ENCODE measurements at places on chromosomes 4 and X.
A peak's percentile ranks its signal among the peaks of the same experiment; 100 is the strongest.

DNA sequence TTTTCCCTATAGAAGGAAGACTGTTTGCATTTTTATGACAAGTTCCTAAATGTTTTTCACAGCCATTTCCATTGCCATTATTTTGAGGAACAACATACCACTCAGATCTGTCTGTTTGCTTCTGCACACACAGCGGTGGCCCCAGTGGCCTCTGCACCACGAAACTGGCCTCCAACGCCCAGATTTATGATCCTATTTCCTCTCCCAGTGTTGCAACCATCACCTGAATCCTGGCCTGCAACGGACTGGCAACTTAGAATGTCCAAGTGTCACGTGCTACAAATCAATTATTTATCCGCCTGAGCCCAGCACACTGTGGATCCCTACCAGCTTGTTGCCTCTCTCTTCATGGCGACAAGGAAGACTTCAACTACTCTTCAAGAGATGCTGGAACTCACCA lies 9.2 kb downstream of the RAI2 start:
- H3K36me3 ChIP-seq = no peaks in the 10 kb centered on the region
- H3K4me3 ChIP-seq = no peak overlapping the region
- peaks cover 4% of the 10 kb centered on the region for H3K27me3 ChIP-seq
- DNase-seq = no peak
- no peak overlapping the region for H3K27ac ChIP-seq

GRCh38 chr4:182286035-182286434 lies 42.8 kb downstream of the TENM3 start:
- H3K27ac ChIP-seq = no peak overlapping the region
- H3K4me1 ChIP-seq = no peaks in the 10 kb centered on the region
- no peak for DNase-seq
- no peaks in the 10 kb centered on the region for H3K36me3 ChIP-seq

DNA sequence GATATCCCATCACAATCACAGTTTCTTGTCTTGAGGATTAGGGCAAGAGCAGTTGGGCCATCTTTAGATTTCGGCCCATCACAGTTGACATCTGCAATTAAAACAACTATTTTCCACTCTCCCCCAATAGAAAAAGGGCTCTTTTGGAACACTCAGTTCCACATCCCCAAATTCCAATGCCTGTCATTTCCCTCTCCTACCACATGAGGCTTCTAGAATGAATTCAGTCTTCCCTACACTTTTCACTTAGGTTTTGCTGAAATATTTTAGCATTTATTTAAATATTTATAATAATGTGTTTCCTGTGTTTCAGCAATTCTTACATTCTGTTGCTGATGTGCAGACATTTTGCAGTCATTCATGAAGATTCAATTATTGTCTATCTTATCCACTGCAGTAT lies 118.4 kb downstream of the COX18 start:
- no peak overlapping the region for H3K4me3 ChIP-seq
- peaks cover 7% of the 10 kb centered on the region for H3K27me3 ChIP-seq
- H3K27ac ChIP-seq = no peak overlapping the region
- no peak for DNase-seq

DNA sequence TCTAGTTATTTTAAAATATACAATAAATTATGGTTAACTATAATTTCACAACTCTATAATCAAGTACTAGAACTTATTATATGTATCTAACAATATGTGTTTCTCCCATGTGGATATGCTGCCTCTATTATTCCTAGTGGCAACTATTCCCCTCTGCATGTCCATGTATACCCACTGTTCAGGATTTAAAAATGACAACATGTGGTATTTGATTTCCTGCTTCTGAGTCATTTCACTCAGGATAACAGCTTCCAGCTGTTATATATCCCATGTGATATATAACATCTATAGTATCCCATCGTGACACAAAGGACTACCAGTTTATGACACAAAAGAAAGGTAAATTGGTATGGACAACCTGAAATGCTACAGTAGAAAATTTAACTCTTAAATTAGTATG lies 167.4 kb upstream of the TACR3 start:
- H3K4me1 ChIP-seq = no peaks in the 10 kb centered on the region
- DNase-seq = no peak
- H3K27ac ChIP-seq = no peak overlapping the region
- H3K36me3 ChIP-seq = no peaks in the 10 kb centered on the region
- H3K27me3 ChIP-seq = no peaks in the 10 kb centered on the region
- no peak overlapping the region for H3K4me3 ChIP-seq

GRCh38 chr4:108483079-108483478 lies 137.3 kb upstream of the RPL34 start:
- H3K36me3 ChIP-seq = no peaks in the 10 kb centered on the region
- H3K4me1 ChIP-seq = peaks cover 33% of the 10 kb centered on the region
- peak; percentile 39 for DNase-seq
- no peaks in the 10 kb centered on the region for H3K27me3 ChIP-seq
- H3K27ac ChIP-seq = peak overlapping the region; percentile 43

DNA sequence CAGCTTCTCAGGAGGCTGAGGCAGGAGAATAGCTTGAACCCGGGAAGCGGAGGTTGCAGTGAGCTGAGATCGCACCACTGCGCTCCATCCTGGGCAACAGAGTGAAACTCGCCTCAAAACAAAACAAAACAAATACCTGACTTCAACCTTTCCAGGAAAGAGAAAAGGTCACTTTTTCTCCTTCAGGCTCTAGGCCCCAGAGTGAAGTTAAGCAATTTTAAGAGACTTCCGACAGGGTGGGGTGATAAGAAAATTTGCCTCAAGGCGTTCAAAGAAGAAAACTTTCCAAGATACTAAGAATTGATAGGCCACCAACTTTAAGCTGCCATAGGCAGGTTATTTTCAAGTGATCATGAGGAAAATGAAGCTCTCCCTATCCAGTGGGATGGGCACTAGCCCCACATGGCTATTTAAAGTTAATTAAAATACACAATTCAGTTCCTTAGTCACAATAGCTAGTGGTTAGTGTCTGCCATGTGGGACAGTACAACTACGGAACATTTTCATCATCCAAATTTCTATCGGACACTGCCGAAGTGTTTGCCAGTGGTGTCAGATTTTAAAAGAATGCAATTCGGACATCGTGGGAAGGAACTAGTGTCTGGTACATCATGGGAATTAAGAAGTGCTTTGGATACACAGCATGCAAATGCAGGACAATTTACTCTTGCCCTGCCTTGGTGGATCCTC lies 33.0 kb downstream of the SMS start:
- H3K27ac ChIP-seq = peak overlapping the region; percentile 81
- no peaks in the 10 kb centered on the region for H3K27me3 ChIP-seq
- H3K4me1 ChIP-seq = peaks cover 35% of the 10 kb centered on the region
- peaks cover 42% of the 10 kb centered on the region for H3K36me3 ChIP-seq
- peak overlapping the region; percentile 36 for H3K4me3 ChIP-seq
- no peak for DNase-seq

DNA sequence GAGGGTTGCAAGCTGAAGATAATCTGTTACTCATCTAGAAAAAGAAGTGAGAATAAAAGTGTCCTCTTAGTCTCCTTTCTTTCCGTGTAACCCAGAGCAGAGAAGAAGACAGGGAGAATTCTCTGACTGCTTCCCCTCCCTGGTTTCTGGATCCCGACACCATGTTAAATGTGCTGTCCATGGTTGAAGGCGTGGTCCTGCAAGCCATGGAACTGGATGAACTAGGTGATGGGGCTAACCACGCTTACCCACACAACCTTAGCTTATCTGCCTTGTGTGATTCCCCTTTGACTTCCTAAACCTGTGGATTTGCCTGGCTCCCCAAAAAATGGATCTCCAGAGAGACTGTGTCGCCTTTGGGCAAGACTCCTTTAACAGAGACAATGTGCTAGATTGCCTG lies 907.6 kb downstream of the FSTL5 start:
- no peaks in the 10 kb centered on the region for H3K36me3 ChIP-seq
- no peak overlapping the region for H3K4me3 ChIP-seq
- no peaks in the 10 kb centered on the region for H3K4me1 ChIP-seq
- no peak overlapping the region for H3K27ac ChIP-seq

DNA sequence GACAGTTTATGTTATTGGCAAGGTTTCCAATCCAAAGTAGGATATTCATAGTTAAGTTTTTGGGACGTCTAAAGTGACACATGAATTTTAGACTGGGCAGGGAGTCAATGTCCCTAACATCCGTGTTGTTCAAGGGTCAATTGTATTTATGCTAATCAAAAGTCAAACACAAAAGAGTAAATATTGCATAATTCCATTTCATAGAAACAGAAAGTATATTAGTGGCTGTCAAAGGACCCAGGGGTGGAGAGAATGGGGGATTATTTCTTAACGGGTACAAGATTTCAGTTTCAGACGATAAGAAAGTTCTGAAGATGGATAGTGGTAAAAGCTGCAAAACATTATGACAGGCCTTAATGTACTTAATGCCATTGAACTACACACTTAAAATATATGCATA lies 971.8 kb upstream of the AGA start:
- H3K36me3 ChIP-seq = no peaks in the 10 kb centered on the region
- H3K4me1 ChIP-seq = no peaks in the 10 kb centered on the region
- no peak overlapping the region for H3K4me3 ChIP-seq
- DNase-seq = no peak
- no peak overlapping the region for H3K27ac ChIP-seq

- H3K36me3 ChIP-seq = no peaks in the 10 kb centered on the region
- H3K4me1 ChIP-seq = no peaks in the 10 kb centered on the region
- H3K27ac ChIP-seq = no peak overlapping the region
- no peak for DNase-seq
Measured at GRCh38 chr4:16783119-16783518, 115.3 kb downstream of the LDB2 start.

- H3K4me1 ChIP-seq = no peaks in the 10 kb centered on the region
- no peak overlapping the region for H3K27ac ChIP-seq
- DNase-seq = no peak
- H3K27me3 ChIP-seq = no peaks in the 10 kb centered on the region
Measured at GRCh38 chrX:72340626-72341025, 34.9 kb upstream of the CITED1 start.

DNA sequence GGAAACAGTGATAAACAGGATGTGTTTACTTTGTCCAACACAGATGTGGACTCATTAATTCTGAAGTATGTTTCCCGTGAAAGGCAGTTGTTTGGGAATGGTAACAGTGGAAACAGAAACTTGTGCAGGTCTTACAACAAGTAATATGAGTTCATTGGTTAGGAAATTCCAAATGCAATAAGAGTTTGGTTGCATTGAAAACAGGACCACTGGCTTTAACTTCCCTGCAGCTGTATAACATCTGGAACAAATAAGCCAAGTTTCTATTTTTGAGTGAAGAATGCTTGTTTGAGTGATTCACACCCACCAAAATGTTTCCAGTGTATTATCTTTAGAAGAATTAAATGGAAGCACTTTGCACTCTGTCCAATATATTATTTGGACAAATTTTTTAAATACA lies 82.4 kb upstream of the BMP3 start:
- no peaks in the 10 kb centered on the region for H3K36me3 ChIP-seq
- no peak overlapping the region for H3K27ac ChIP-seq
- no peaks in the 10 kb centered on the region for H3K4me1 ChIP-seq

GRCh38 chr4:14726441-14726840 lies 275.8 kb upstream of the CPEB2 start:
- no peak overlapping the region for H3K27ac ChIP-seq
- H3K27me3 ChIP-seq = peaks cover 4% of the 10 kb centered on the region
- DNase-seq = no peak
- no peaks in the 10 kb centered on the region for H3K36me3 ChIP-seq
- H3K4me3 ChIP-seq = no peak overlapping the region

DNA sequence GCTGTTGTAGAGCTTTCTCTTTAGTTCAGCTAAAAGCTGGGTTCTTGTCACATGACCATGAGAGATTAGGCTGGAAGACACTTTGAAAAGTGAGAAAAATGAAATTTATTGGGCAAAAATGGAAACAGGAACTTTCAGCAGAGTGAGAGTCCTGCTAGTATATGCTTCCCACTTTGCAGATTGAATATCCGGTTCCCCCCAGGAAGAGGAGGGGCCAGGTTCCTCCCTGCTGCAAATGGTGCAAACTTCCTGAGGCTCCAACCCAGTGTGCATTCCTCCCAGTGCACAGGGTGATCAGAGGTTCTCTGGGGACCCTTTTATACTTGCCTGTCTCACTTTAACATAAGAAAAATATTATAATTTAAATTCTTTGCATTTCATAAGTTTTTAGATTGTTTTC lies 119.9 kb upstream of the SPIN4 start:
- peaks cover 34% of the 10 kb centered on the region for H3K36me3 ChIP-seq
- no peaks in the 10 kb centered on the region for H3K27me3 ChIP-seq
- DNase-seq = no peak
- no peak overlapping the region for H3K27ac ChIP-seq
- no peaks in the 10 kb centered on the region for H3K4me1 ChIP-seq
- H3K4me3 ChIP-seq = no peak overlapping the region

DNA sequence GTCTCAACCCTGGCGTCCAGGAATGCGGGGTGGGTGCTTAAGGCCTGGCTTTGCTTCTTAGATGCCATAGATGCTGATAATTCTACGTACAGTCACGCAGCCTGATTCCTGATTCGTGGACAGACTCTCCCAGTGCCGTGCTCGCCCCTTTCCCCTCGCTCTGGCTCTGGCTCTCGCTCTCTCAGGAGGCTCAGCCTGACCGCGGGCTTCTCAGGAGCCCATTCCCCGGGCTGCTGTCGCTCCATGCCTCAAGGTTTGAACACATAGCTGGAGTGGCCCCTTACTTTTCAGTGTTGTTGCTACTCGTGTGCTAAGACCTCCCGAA lies 59.2 kb upstream of the ZC4H2 start:
- peaks cover 36% of the 10 kb centered on the region for H3K4me1 ChIP-seq
- H3K36me3 ChIP-seq = peaks cover 2% of the 10 kb centered on the region
- no peaks in the 10 kb centered on the region for H3K27me3 ChIP-seq
- H3K4me3 ChIP-seq = peak overlapping the region; percentile 87
- H3K27ac ChIP-seq = peak overlapping the region; percentile 85
- no peak for DNase-seq

DNA sequence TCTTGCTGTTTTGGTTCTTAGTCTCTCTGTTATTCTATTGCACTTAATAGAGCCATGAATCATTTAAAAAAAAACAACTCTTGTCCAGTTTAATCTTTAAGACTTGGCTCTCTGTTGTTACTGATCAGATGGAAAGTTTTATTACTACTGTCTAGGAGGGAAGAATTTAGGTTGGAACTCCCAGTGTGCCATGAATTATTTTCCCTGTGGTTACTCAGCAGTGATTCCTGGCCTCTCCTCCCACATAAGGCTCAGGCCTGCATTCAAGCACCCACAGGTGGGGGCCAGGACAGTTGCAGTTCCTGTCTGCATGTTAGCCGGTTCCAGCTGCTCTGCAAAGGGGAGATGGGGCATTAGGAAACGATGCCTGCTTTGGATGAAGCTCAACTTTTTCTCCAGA lies 29.8 kb upstream of the ESX1 start:
- H3K27me3 ChIP-seq = no peaks in the 10 kb centered on the region
- H3K36me3 ChIP-seq = no peaks in the 10 kb centered on the region
- no peak overlapping the region for H3K27ac ChIP-seq
- DNase-seq = no peak
- no peaks in the 10 kb centered on the region for H3K4me1 ChIP-seq

GRCh38 chr4:140466146-140466545 lies 31.9 kb downstream of the MGAT4D start:
- no peak overlapping the region for H3K27ac ChIP-seq
- peaks cover 20% of the 10 kb centered on the region for H3K27me3 ChIP-seq
- H3K4me1 ChIP-seq = no peaks in the 10 kb centered on the region
- DNase-seq = no peak

GRCh38 chr4:165378745-165379677 lies at the start of gene CPE:
TSS of gene CPE (plus strand) at chr4:165379008. CDS start at chr4:165379222, 214 bp downstream.
- H3K4me3 ChIP-seq = peak within 1 kb of the TSS; percentile 63
- peaks cover 64% of the 10 kb centered on the region for H3K27me3 ChIP-seq
- peak; percentile 66 for DNase-seq
